Neuronal stem cell (in vitro differentiated cells): ENCODE measurements at places on chromosomes 7 and 10.

- DNase-seq = no peak
Measured at GRCh38 chr10:1860351-1860750, 123.0 kb upstream of the ADARB2 start.

DNA sequence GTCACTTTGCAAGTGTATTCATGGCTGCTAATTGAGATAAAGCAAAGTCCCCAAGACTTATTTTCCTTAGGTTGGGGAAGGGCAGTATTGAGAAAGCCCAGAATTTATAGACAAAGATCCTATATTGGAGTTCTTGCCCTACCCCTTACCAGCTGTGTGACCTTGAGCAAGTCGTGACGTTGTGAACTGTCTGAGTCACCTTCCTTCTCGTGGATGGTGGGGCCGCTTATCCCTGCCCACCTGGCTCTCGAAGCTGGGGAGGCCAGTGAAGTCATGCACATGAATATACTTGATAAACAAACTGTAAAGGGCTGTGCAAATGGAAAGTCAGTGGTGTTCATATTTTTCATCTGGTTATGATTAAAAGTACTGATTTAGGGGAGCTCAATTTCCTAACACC, 127.4 kb downstream of the TACC2 start:
- no peak for DNase-seq

GRCh38 chr10:14366760-14367159, 36.0 kb upstream of the FRMD4A start:
- no peak for DNase-seq

DNA sequence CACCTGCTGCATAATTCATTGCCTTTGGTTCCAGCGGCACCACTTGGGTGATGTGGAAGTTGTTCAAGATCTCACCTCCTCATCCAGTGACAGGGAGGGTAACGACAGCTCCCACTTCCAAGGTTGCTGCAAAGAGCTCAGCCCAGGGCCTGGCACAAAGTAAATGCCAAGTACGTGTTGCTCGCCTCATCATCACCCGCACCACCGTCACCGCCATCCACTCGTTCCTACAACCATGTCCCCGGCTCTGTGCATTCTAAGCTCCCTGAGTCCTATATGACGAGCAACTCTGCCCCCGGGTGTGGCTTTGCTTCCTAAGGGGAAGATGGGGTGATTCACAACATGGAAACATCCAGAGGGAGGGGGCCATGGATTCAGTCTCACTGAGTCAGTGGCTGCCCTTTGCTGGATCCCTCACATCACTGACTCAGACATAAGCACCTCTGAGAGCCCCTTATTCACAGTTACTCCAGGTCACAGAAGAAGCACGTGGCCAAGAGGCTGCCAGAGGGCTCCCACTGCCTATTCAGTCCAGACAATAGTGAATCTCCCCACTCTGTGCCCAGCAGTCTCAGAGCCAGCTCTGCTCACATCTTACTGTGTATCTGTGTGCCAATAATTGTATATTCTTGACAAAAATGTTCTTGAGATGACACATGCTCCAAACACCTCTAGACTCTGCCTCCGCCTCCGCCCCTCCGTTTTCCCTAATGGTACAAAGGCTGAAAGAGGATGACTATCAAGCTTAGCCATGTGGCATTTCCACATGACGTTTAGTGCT, 159.1 kb downstream of the GFRA1 start:
- no peak for DNase-seq

- no peak for DNase-seq
Measured at GRCh38 chr10:68074031-68074774, 880 bp downstream of the HERC4 start.

DNA sequence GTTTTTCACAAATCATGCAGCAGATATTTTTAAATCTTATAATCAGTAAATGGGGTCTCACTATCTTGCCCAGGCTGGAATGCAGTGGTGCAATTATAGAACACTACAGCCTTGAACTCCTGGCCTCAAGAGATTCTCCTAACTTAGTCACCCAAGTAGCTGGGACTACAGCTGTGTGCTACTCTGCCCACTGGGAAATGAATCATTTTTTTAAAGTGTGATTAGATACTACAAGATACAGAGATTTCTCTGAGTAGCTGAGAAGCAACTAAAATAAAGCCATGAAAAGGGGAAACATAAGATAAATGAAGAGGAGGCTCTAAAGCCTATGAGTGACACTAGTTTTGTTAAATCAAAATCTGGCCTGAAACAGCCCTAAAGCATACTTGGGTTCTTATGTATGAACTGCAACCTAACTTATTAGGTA, 119.7 kb downstream of the JMJD1C start:
- no peak for DNase-seq

- DNase-seq = peak; percentile 68
Measured at GRCh38 chr10:68897336-68897741, 3.8 kb upstream of the DDX50 start.

DNA sequence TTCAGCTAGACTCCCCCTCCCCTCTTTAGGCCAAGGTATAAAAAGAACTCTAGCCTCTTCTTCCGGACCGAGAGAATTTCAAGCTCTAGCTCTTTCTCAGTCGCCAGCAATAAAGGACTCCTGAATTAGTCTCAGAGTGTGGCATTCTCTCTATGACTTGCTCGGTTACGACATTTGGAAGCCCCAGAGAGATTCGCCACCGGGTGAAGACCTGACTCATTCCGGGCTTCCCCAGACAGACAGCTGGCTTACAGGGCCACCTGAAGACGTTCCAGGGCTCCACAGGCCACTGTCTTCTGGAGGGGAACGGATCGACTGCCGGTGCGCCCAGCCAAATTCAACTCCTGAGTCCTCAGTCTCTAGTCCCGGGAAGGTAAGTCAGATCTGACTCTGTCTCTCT, at the start of gene AKR1B15:
Gene AKR1B15, plus strand, starts transcription at position 234 of the 400 bp plus-strand sequence. CDS start 15,510 bp downstream, outside the sequence.
- DNase-seq = no peak

DNA sequence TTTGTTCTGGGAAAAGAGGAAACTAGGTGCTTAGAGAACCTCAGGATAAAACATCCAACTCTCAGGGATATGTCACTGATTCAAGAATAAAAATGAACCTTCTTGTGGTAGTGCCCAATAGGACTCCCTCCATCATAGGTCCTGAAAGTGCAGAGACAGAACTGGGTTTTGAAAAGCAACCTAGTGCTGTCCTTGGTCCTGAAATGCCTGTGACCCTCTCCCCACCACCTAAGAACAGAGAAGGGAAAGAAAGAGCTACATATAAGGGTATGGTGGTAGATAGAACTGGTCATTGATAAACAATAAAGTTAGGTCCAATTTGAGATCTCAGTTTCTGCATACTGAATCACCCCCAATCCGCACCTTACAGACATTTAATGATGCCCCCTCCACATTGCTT, 953.3 kb downstream of the XPNPEP1 start:
- peak; percentile 69 for DNase-seq

GRCh38 chr10:86261941-86262687, 104.5 kb downstream of the GRID1 start:
- no peak for DNase-seq

- no peak for DNase-seq
Measured at GRCh38 chr10:70827086-70827757, 11.5 kb downstream of the SGPL1 start.
